ENCODE measurements at places on chromosomes 4 and X.

DNA sequence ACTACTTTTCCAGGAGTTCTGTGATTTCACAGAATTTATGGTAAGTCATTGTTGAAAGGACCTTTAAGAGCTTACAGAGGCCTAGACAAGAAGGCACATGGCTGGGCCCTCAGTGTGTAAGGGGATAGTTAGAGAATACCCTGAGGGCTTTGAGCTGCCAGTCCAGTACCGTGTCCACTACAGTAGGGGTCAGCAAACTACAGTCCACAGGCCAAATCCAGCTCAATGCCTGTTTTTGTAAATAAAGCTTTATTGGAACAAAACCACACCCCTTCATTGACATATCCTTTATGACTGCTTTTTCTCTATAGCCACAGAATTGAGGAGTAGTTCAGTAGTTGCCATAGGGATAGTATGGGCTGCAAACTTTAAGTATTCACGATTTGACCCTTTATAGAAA, 176.2 kb downstream of the MID1 start:
- no peak for DNase-seq

DNA sequence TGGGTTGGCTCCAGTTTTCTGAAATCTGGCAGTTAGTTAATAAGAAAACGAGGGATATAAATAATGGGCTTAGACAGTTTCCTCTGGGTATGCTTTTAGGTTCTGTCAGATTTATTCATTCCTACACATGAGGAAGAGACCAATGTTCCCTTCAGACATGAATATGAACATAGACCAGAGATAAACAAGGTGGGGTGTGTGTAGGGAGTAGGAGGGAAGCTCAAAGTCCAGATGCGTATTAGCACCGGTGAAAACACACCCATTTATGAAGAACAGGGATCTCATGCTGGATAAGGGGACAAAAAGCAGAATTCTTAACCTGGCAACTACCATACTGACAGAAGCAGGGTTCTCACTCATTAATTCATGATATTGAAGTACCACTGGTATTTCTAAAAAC, 223.0 kb downstream of the SOWAHB start:
- no peak for DNase-seq

GRCh38 chr4:121764702-121765367, at the start of gene SMIM43:
TSS of gene SMIM43 (minus strand) at chr4:121765164. CDS start at chr4:121765105, 59 bp downstream.
- DNase-seq, result no peak

DNA sequence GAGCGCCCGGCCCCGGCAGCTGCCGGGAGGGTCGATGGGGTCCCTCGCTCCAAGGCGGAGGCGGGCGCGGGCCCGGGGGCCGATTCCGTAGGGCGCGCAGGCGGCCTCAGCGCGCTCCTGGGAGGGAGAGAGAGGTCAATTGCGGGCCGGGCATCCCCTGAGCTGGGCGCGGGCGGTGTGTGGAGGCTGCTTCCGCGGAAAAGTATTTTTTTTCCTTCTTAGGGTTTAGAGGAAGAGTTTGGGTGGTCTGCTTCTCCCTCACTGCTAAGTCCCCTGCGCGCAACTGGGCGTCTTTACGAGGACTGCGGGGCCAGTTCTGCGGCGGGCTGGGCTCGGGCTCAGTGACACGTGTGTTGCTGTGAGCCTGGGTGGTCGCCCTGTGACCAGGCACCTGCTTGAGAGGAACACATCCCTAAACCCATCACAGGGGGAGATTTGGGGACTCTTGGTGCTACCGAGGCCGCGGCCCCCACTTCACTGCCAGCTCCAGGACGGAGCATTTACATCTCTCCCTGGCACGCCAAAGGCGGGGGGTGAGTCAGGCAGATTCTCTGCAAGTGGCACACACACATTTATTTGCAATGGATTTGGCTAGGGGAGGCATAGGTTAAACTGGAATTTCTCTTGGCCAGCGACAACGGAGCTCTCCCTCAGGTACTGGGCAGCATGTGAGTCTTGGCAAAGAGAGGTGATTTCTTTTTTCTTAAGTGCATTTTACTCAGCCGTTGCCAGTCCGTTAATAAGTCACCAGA, 151.2 kb upstream of the SLC4A4 start:
- peak; percentile 16 for DNase-seq

DNA sequence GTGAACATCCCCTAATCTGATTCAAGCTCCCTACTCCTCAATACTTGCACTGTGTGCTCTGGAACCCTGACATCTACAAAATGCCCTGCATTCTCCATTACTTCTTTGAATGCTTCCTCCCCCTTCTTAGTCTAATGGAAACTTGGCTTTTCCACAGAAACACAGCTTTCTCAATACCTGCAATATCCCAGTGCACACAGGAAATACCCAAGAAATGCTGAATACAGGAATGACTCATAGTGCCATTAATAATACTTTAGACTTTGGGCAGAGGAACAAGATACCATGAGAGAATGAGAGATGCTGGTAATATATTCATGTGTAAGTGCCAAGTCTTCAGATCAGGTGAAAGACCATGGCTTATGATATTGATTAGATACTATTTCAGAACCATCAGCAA, 5.6 kb downstream of the QRFPR start:
- DNase-seq, result no peak

DNA sequence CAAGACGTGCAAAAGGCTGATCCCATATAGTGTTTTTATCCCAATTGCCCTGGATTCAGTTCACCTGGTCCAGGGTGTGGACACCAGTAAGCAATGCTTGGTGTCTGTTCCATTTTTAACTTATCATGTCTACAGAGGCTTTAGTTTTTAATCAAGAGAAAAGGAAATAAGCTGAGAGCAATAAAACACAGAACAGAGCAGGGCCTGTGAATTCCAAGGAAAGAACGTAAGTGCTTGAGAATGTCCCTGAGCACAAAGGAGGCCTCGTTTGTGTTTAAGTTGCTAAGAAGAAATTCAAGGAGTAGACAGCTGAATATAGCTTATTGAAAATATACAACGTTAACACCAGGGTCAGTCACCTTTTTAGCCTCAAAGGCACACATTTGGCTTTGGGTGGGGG, 191.3 kb downstream of the GPC3 start:
- DNase-seq, result no peak
